DMS79 (cell line): ENCODE measurements at places on chromosomes 12 and 14.

DNA sequence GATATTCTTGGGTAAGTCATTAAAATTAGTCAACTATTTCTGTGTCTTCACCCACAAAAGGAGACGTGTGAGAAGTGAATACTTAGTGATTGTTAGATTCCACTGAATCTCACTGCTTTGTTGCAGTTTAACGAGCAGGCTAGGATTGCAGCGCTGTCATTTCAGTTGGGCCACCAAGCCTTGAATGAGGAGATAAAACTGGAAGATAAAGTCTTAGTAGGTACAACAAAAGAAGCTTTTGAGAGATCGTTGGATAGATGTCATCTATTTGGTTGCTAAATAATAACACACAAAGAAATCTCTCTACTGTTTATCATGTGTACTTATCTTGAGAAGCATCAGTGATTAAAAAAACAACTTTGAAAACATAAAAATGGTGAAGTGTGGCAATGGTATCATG, 132.3 kb downstream of the RGS6 start:
- no peak for DNase-seq

GRCh38 chr12:75996861-75997447, 34.6 kb downstream of the PHLDA1 start:
- DNase-seq, result no peak

GRCh38 chr12:100995771-100996170, 201.2 kb downstream of the ANO4 start:
- DNase-seq, result no peak

GRCh38 chr14:89356496-89356895, 60.5 kb downstream of the FOXN3 start:
- no peak for DNase-seq

- DNase-seq, result no peak
Observed at GRCh38 chr14:75147423-75148071, 20.7 kb upstream of the NEK9 start.

DNA sequence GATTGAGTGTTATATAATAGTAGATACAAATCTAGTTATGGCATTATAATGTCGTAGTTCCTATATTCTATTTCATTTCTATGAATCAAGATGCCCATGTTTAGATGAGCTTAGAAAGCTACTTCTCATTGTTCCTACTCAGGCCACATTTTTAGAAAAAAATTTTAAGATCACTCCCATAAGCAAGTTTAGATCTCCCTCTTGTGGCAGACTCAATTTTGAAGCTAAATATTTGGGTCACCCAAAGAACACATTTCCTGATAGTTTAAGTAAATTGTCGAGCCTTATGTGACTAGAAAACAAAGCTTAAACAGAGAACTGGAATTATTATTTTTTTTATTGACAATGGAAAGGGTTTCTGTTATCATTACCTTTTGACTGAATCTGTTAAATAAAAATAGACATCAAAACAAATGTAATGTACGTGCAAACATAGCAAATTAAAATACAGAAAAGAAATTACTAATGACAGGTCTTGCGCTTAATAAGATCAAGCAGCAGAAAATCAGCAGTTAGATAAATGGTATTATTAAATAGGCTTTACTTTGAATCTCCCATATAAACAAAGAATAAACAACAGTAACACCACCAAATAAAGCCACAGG, 180.2 kb downstream of the ACSS3 start:
- DNase-seq, result no peak

GRCh38 chr12:62709311-62709710, 225.6 kb downstream of the PPM1H start:
- no peak for DNase-seq

DNA sequence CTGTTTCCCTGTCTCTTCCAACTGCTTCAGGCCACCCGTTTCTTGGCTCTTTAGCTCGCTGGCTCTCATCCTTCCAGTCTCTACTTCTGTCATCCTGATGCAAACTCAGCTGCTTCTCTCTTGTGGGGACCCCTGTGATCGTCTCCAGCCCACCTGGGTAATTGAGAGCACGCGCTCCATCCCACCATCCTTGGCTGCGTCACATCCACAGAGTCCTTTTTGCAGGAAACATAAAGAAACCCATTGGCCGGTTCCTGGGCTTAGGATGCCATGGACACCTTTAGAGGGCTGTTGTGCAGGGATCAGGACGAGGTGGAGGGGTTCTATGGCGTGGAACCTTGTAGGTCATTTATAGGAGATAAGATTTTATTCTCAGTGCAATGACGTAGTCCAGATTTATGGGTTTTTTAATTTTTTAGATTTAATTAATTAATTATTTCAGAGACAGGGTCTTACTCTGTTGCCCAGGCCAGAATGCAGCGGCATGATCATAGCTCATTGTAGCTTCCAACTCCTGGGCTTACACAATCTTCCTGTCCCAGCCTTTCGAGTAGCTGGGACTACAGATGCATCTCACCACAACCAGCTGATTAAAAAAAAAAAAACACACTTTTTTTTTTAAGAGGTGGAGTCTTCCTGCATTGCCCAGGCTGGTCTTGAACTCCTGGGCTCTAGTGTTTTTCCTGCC, 82.6 kb downstream of the CCDC92 start:
- no peak for DNase-seq

DNA sequence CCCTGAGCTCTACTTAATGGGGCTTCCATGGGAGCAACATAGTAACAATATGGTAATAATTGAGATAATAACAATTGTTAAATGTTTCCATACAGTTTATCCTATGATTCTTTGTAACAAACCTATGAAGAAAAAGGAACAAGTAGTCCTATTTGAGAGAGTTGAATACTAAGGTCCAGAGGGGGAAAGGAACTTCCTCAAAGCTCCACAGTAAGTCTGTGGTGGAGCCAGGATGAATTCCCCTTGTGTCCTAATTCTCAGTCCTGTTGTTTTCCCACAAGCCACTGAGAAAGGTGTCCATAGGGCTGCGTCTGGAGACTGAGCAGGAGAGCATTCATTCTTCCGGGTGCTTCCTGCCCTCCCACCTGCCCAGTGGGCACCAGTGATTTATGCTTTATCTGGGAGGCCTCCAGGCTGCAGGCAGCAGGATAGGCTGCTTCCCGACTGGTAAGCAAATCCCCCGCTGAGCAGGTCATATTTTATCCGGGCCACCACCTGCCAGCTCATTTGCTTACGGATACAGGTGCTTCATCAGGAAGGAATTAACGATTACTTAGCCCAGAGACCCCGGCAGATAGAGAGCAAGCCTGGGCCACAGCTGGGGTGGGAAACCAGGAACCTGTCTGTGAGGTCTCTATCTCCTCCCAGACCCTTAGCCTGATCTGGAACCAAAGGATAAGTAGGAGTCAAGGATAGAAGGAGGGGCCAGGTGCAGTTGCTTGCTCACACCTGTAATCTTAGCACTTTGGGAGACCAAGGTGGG, 33.9 kb upstream of the FAM222A start:
- no peak for DNase-seq

DNA sequence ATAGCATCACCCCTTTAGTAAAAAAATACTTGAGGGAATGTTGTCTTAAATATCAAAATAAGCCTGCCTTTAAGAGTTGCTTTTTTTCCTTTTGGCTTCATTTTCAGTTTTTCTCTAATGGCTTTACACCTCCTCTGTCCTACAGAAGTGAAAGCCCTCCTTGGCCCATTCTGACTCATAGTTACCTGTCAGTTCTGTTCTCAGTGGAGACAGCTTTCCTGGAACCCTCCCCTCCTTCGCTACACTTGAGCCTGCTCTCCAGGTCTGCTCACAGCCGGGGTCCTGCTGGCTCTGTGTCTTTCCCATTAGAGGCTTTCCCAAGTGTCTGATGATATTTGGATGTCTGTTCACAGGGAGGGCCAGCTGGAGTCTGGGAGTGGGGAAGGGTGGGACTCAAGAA, 84.0 kb downstream of the PELI2 start:
- DNase-seq, result peak; percentile 43

DNA sequence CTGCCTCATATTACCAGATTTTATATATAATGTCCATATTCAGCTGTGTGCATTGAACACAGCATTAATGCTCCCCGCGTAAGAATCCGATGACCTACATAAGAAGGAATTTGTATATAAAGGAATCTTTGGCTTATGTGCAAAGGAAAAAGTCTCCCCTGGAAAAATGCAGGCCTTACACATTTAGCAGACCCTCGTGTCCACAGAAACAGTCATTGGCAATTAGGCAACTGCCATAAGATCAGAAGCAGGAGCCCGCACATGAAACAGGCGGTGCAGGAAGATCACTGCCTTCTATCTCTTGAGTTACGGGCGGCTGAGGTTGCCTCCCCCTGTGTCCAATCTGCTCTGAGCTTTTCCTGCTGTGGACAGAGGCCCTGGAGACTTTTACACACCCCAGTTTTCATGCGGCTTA, 63.2 kb upstream of the RFX4 start:
- DNase-seq, result no peak

DNA sequence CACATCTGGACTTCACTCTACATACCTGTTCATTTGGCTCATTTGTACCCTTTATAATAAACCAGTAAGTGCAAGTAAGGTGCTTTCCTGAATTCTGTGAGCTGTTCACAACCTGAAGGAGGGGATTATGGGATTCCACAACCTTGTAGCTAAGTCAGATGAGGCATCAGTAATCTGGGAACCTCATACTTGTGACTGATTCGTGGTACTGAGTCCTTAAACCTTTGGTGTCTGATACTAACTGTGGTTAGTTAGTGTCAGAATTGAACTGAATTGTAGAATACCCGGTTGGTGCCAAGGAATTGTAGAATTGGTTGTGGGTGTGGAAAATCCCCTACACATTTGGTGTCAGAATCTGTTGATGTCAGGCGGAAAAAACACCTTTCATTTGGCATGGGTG, 83.4 kb downstream of the TMX1 start:
- no peak for DNase-seq

GRCh38 chr14:33271891-33272290, 333.2 kb downstream of the NPAS3 start:
- DNase-seq, result no peak

- no peak for DNase-seq
Observed at GRCh38 chr12:29783773-29784666, at the start of gene TMTC1. TSS of gene TMTC1 (minus strand) at chr12:29783942. CDS start at chr12:29783751, 191 bp downstream.

GRCh38 chr14:61668282-61668681, 27.0 kb upstream of the HIF1A start:
- no peak for DNase-seq

DNA sequence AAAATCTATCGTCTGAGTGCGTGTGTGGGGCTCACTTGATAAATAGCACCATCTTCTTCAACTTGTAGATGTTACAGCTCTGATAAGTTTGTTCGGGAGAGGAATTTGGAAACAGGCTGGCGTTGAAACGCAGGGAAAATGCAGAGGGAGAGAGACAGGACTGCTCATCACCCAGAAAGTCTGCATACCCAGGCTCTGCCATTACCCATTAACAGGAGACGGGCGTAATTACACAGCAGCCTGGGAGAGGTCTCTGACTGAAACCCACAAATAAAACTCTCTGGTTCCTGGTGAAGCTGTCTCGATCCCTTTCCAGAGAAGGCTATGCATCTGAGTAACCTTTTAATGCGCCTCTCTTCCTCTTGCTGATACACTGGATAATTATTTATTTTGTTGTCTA, 547.3 kb downstream of the BCL11B start:
- DNase-seq, result no peak
